ENCODE measurements at places on chromosomes 5 and 9.

- DNase-seq: no peak
Measured at GRCh38 chr5:136186796-136187195, 6.2 kb downstream of the SMIM32 start.

DNA sequence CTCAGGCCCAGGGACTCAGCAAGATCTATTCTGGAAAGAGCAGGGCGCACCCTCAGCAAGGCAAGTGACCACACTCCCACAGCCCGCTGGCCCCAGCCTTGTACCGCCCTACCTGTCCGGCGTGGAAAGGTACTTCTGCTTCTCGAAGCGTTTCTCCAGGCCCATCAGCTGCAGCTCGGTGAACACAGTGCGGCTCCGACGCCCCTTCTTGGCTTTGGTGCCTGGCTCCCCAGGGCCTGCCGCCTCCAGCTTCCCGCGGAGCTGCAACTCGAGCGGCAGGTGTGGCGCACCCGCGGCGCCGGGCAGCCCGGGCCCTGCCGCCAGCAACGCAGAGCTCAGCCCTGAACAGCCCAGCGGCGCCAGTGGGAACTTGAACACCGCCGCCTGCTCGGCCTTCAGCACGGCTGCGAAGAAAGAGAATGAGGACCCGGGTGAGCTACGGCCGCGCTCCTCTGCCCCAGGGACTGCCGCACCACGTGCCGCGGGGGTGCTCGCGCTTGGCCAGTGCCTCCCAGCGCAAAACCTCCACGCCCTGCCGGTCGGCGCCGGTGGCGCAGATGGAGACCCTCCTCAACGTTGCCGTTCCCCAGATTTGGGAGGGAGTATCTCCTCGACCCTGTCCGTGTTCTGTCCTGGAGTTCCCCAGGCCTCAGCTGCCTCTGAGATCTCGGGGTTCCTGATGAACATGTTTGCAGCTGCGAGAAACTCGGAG, 2.2 kb downstream of the BARX1 start:
- DNase-seq: no peak

DNA sequence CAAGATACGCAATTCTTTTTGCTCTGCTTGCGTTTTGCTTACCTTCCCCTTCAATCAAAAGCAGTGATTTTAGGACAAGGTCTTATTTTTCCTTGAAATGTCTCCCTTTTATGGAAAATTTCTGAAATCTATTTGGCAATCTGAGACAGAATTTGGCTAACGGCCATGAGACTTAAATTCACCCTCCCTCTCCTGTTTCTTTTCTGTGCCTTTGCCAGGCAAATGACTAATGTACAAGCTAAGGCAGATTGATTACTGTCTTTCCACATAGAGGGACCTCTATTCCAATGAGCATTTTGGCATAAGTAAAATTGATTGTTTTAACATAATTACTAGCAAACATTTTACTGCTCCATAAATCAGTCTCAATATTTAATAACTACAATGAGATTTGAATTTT, 31.7 kb downstream of the FAM81B start:
- no peak for DNase-seq

GRCh38 chr5:179268399-179268952, 76.8 kb downstream of the ADAMTS2 start:
- no peak for DNase-seq

DNA sequence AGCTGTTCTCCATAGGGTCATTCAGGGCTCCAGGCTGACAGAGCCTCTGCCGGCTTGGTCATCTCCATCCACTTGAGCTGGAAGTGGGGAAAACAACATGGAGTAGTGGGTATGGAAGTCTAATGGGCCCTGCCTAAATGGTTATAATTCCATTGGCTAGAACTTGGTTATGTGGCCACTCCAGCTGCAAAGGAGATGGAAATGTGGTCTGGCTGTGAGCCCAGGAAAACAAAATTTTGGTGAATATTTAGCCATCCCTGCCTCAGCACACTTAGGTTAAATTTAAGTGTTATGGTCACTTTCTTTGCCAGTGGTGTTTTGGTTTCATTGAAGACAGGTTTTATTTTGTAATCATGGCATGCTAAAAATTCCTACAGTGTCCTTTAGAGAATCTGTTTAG, 112.3 kb downstream of the SMARCA2 start:
- no peak for DNase-seq

GRCh38 chr5:80784451-80784850, 129.7 kb upstream of the DHFR start:
- DNase-seq: no peak

DNA sequence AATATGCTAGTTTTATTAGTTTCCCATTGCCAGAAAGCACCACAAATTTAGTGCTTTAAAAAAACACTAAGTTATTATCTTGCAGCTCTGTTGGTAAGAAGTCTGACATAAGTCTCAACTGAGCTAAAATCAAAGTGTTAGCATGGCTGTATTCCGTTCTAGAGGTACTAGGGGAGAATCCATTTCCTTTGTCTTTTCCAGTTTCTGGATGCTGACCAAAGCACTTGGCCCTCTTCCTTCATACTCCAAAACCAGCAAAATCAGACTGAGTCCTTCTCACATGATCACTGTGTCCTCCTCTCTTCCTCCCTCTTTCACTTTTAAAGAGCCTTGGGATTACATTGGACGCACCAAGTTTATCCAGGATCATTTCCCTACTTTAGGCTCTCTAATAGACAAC, 9.5 kb downstream of the CDH18 start:
- no peak for DNase-seq

DNA sequence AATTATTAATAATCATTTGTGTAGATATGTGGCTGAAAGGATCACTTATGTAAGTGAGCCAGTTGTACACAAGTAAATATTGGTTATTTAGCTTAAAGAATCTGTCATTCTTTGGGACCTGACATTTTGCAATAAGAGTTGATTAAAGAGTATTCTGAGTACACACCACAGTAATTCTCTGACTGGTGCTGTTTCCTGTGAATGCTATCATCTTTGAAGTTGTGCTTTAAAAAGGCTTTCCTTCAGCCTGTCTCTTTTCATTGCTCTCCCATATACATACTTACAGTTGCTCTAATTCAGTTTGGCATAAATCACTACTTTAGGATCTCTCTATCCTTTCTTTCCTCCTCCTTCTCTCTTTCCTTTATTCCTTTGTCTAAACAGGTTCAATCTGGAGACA, 8.7 kb upstream of the CSNK1G3 start:
- DNase-seq: no peak

- no peak for DNase-seq
Measured at GRCh38 chr5:83662558-83662957, 58.1 kb downstream of the HAPLN1 start.

GRCh38 chr9:34377404-34377746, 677 bp upstream of the MYORG start:
- DNase-seq: no peak

DNA sequence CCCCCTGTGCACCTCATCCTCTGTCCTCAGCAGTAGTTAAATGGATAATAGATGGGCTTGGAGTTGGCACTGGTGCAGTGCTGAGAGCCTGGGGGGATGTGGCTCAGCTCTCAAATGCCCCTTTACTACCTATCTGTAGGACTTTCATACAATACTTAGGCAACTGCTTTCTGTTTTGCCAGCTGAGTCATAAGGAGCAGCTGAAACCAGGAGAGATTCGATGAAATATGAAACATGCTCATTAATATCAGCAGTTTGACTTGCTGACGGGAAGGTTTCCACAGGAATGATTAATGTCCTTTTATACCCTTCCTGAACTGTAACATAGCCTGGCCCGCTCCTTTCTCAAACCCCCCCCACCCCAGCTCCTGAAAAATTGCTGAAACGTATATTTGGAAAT, 142.6 kb downstream of the SAXO1 start:
- no peak for DNase-seq

DNA sequence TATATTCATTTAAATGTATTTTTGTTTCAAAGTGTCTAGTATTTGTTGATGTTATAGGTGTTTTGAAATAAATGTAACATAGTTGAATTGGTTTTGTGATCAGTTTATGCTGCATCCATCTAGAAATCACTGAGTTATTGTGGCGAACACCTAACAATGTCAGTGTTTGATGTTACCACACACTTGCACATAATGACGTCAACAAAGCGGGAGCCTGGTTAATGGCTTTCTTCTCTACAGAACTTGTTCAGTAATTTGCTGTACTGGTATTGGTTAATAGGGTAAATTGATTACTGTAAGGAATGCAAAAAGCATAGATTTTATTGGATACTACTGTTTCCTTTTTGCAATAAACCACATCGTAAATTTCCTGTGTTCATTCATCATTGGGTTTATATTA, 133.0 kb downstream of the ATG10 start:
- DNase-seq: no peak

GRCh38 chr9:133973111-133973790, 18.9 kb downstream of the VAV2 start:
- no peak for DNase-seq

GRCh38 chr9:114941376-114941775, 11.0 kb upstream of the TNFSF8 start:
- no peak for DNase-seq

DNA sequence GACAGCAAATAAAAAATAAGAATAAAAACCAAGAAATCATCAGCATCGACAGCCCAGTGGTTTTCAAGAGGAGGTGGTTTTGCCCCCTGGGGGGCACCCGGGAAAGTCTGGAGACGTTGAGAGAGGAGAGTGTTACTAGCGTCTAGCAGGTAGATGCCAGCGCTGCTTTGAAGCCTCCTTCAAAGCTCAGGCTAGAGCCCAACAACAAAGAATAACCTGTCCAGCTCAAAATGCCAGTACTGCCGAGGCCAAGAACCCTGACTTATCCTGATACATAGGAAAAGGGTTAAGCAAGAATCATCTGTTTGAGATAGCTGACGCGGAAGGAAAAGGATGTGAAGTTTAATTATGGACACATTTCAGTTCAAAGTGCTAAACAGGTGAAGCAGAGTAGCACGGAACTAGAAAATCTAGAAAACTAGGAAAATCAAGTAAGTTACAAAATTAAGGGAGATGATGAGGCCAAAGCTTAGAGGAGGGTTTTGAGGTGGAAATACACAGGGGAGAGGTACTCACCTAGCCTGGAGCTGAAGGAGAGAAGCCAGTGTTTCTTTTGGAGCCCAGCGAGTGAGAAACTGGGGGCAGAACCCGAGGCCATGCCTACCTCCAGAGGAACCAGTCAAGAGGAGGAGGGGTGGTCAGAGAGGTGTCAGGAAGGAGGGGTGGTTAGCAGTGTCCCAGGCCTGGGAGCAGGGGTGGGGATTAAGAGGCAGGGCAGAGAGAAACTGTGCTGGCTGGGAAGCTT, 121.0 kb upstream of the RETREG1 start:
- no peak for DNase-seq

DNA sequence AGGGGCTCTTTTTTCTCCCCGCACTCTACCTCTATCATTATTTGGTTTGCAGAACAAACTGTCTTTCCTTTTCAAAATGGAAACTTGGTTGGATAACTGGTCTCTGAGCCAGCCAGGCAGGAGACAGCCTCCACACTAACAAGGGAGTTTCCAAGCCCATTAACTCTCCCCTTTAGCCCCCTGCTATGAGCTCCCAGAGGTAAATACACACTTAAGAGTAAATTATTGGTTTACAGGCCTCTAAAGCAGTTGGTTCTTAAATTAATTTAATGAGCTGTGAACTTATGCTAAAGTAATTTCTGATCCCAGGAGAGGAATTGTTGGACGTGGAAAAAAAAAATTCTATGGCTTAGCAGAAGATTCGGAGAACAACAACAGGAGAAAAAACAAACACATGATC, 30.3 kb downstream of the EPB41L4A start:
- peak; percentile 14 for DNase-seq

DNA sequence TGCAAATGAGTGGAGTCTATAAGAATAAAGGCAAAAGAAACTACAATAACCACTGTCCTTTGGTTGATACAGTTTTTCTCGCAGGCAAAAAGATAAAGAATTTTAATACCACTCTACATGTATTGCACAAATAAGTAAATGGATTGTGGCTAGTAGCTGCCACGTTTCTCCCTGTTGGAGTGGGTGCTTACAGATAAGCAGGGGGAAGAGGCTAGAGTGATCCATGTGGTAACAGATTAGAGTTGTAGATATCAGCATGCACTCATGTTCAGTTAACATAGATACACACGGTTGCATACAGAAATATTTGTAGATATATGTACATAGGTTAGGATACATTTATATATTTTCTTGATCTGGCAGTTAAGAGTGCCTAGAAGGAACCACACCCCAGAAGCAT, 179.5 kb downstream of the ARHGEF28 start:
- no peak for DNase-seq

- DNase-seq: no peak
Measured at GRCh38 chr5:38285226-38285625, 26.9 kb downstream of the EGFLAM start.

DNA sequence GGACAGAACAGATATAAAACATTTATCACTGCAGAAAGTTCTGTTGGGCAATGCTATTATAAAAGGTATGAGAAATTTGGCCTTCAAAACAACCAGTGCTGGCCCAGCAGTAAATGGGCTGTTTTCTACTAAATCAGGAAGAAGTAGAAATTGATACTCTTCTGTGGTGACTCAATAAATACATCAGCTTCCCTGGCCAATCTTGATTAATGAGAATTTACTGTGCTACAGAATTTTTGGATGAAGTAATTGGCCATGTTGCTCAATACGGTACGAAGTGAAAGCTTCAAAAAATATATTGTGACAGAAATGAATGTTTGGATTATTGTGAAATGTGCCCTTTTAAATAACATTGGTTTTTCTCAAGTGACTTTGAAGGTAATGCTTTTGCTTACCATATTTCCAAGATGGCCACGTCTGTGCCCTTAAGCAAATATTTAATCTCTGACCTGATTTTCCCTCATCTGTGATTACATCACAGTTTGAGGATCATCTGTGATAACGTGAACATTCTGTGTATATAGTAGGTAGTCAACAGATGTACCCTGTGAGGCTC, 4.2 kb downstream of the DNAJA1 start:
- no peak for DNase-seq

Data from NCI-H187 (cell line).